ENCODE measurements at places on chromosomes 1 and 21.

DNA sequence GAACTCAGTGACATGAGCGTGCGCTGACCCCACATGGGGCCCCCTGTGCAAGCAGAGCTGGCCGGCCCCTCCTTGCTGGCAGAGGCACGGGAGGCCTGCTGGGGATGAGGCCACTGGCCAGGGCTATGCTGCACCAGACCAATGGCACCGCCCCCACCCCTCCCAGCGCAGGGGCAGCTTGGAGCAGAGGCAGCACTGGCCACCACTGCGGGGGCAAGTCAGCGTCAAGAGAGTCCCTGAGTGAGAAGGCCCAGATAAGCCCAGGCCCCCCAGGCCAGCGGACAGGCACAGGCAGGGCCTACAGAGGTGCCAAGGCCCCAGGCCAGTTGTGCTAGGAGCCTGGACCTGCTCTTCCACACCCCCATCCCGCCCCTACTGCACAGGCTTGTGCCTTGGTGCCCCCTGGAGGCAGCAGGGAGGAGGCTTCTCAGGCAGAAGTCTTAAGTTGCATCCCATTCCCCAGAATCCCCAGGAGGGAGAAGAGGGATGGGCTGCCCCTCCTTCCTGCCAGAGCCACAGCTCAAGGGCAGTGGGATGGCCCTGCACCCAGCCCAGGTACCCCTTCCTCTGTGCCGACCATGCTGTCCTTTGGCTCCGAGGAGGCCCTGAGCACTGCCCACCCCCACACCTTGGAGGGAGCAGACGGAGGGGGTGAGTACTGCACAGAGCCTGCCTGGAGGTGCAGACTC, 35.8 kb downstream of the EPHX1 start:
- no peak for DNase-seq
- peaks cover 85% of the 10 kb centered on the region for H3K36me3 ChIP-seq
- H3K27me3 ChIP-seq = no peaks in the 10 kb centered on the region
- H3K27ac ChIP-seq = peak overlapping the region; percentile 59

DNA sequence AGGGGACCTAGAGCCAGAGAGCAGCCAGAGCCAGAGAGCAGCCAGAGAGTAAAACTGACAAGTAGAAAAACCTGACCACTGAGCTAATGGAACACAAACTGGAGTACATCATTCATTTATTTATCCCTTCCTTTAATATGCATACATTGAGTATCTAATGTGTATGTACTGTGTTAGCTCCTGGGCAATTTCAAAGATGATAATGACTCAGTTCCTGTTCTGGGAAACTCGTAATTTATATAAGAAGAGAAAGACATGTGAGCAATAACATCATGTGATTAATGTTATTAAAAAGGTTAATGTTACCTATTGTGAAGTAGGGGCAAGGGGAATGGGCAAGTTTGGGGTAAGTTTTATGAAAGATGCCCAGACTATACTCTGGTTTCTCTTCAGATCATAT, 199.9 kb downstream of the TNR start:
- no peak for DNase-seq
- no peaks in the 10 kb centered on the region for H3K36me3 ChIP-seq
- H3K4me3 ChIP-seq = no peak overlapping the region
- no peak overlapping the region for H3K27ac ChIP-seq
- H3K27me3 ChIP-seq = peaks cover 20% of the 10 kb centered on the region
- no peaks in the 10 kb centered on the region for H3K4me1 ChIP-seq

- no peaks in the 10 kb centered on the region for H3K27me3 ChIP-seq
- H3K36me3 ChIP-seq = no peaks in the 10 kb centered on the region
- H3K27ac ChIP-seq = no peak overlapping the region
- H3K4me3 ChIP-seq = no peak overlapping the region
Measured at GRCh38 chr1:186958520-186958919, 129.8 kb downstream of the PLA2G4A start.

DNA sequence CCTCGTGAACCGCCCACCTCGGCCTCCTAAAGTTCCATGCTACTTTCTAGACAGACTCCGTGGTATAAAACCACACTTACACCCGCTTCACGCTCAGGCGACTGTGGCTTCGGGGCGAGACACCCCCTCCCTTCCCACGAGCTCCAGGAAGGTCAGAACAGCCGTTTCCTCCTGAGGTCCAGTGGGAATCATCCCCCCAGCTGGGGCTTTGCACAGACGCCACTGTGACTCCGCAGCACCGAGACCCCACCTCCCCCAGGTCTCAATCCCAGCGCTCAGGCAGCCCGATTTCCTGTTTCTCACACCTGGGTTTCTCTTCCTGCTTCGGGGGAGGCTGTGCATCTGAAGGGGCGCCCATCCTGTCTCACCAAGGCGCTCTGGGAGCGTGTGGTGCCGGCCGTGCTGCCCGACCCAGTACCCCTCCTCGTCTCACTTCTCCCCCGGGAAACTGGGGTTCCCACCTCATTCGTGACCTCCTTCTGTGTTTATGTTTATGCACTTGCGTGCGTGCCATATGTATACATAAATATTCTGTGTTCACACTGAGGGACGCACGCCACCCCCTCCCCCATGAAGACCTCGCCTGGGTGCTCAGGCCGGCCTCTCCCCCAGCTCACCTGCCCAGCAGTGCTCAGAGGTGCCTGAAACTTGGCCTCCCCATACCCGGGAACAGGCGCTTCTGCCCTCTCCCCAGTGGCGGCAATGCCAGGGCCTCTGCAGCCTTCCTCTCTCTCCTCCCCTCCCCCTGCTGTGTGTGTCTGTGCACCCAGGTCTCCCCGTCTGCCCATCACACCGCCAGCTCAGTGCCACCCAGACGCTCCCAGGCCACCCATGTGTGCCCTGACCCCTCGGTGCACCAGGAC, 14.6 kb downstream of the SLC35E2B start:
- DNase-seq = no peak
- no peak overlapping the region for H3K27ac ChIP-seq
- H3K36me3 ChIP-seq = peaks cover 15% of the 10 kb centered on the region
- H3K4me3 ChIP-seq = no peak overlapping the region
- H3K4me1 ChIP-seq = peaks cover 21% of the 10 kb centered on the region

DNA sequence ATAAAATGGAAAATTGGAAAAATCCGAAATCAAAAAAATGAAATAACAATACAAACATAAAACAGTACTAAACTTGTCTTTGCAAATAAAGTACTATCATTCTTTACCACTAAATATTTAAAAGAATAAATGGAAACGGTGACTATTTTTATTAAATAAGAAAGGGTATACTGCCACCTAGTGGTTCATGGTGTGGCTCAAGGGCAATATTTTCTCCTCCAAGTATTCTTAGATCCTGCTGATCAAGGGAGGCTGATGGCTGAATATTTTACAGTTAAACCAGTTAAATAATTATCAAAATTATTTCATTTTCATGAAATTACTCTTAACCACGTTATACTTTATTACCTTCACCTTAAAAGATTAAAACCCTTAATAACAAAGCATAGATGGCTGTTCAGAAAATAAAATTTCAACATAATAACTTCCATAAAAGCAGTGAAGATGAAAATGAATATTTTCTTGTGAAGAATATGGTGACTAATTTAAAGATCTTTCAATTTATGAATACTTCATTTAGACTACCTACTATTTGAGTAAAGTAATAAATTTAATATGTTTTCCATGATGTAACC, 1793.9 kb downstream of the NCAM2 start:
- H3K27me3 ChIP-seq = no peaks in the 10 kb centered on the region
- H3K27ac ChIP-seq = no peak overlapping the region
- no peaks in the 10 kb centered on the region for H3K4me1 ChIP-seq
- H3K4me3 ChIP-seq = no peak overlapping the region
- DNase-seq = no peak
- H3K36me3 ChIP-seq = no peaks in the 10 kb centered on the region

DNA sequence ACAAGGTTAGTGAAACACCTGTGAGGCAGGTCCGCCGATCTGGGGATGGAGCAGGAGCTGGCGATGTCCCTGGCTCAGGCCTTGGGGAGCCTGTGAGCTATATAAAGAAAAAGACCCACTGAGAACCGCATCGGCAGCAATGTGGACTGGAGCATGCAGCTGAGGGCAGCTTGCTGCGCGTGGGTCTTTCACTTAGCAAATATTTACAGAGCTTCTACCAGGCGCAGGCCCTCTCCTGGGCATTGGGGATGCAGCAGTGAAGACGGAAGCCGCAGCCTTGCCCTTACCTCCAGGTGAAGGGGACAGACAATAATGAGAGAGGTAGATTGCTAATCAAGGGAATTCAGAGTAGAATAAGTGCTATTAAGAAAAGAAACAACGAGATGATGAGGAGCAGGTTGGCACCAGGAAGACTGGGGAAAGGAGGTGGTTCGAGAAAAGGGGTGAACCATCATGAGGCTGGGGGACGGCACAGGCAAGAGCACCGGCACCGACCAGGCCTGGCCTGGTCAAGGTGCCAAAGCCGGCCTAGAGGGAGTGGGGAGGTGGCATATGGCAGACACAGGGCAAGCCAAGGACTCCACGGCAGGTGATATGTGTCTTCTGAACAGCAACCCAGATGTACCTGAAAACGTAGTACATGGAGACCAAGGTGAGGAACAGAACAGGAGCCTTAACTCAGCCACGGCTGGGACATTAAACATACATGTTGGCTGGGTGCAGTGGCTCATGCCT, 60.7 kb upstream of the PAX7 start:
- H3K4me1 ChIP-seq = no peaks in the 10 kb centered on the region
- no peak overlapping the region for H3K4me3 ChIP-seq
- no peak overlapping the region for H3K27ac ChIP-seq
- no peak for DNase-seq

- peaks cover 9% of the 10 kb centered on the region for H3K4me1 ChIP-seq
- H3K4me3 ChIP-seq = no peak overlapping the region
- DNase-seq = no peak
- H3K27ac ChIP-seq = no peak overlapping the region
Measured at GRCh38 chr1:156155756-156156510, 2.5 kb downstream of the SEMA4A start.

GRCh38 chr1:224338150-224338838, 8.3 kb upstream of the NVL start:
- H3K27me3 ChIP-seq = no peaks in the 10 kb centered on the region
- no peak overlapping the region for H3K27ac ChIP-seq
- DNase-seq = no peak
- no peaks in the 10 kb centered on the region for H3K36me3 ChIP-seq

GRCh38 chr21:46222436-46223116, 6.0 kb downstream of the LSS start:
- no peak overlapping the region for H3K4me3 ChIP-seq
- peaks cover 25% of the 10 kb centered on the region for H3K4me1 ChIP-seq
- H3K27ac ChIP-seq = no peak overlapping the region
- no peak for DNase-seq
- peaks cover 47% of the 10 kb centered on the region for H3K36me3 ChIP-seq

Data from esophagus muscularis mucosa (tissue), 4 donors.